NCI-H2107 (cell line): ENCODE measurements at places on chromosomes 16 and 17.
A peak's percentile ranks its signal among the peaks of the same experiment; 100 is the strongest.

DNA sequence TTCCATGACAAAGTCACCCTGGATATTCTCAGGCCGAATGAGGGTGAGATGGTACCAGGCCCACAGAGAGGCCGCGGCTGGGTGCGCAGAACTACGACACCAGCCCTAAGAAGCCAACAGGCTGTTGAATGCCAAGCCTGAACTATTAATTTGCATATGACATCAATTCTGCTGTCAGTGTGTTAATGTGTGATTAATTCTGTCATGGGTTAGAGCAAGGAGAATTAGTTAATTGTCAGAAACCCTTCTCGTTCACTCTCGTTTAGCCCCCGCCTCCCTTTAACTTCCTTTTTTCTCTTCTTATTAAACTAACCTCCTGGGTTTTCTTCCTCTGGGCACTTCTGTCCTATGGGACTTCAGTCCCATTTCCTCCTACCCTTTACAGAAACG lies 123.4 kb downstream of the ZFHX3 start:
- DNase-seq: no peak

GRCh38 chr16:3131755-3132377 lies 3.0 kb upstream of the ZNF213 start:
- DNase-seq: peak; percentile 14

DNA sequence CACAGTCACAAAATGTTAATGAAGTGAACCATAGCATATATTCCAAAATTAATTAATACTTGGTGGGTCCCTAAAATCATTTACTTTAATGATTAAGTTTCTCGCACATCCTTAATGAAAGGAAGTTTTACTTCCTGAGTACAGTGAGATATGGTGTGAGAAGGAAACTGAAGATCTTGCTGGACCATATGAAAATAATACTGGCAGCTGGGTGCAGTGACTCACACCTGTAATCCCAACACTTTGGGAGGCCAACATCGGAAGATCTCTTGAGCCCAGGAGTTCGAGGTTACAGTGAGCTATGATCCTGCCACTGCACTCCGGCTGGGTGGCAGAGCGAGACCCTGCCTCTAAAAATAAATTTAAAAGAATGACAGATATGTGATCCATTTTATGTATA lies 62.5 kb downstream of the ABCA8 start:
- no peak for DNase-seq

- no peak for DNase-seq
These were observed 28.3 kb downstream of the LYRM1 start for GRCh38 chr16:20928774-20929411.

DNA sequence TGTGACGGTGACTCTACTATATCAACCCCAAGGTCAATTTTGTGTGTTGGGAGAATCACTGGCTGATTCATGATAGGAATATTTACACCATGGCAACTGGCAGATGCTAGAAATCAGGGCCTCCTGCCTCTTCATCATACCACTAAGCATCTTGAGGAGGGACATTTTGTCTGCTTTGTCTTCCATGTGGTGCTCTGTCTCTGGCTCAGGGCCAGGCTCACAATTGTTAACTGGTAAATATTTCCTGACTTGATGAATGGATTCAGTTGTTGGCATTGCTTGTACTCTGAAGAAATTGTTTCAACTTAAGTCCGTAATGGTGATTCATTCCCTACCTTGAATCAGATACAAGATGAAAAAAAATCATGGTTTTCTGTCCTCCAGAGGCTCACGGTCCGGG lies 292.7 kb downstream of the HAPSTR1 start:
- no peak for DNase-seq

DNA sequence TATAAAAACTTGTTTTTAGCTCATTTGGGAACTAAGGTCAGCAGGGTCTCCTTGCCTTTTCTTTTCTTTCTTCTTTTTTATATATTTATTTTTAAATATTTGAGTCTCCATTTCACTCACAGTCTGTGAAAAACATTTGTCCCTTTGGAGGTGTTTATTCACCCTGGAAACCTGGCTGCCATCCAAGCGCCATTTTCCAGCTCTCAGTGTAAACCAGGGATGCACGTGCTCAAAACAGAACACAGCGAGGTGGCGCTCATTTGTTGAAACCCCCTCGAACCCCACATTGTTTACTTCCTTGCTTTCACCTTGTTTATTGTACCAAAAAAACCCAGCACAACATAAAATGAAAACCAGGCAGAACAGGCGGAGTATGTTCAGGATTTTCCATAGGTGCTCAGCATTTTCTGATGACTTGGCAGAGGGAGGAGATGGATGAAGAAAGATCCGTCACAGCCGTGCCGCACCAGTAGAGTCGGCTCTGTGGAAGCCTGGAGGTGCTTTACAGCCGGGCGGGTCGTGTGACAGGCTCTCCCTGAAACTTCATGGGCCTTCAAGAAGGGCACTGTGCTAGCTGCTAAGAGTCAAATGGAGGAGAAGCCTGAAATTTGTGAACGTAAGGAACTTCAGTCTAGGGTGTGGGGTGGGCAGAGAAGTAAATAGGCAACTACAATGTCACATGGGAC lies 284.4 kb downstream of the FOXL1 start:
- no peak for DNase-seq

- no peak for DNase-seq
These were observed 1.2 kb downstream of the RPS15A start for GRCh38 chr16:18788828-18789514.

DNA sequence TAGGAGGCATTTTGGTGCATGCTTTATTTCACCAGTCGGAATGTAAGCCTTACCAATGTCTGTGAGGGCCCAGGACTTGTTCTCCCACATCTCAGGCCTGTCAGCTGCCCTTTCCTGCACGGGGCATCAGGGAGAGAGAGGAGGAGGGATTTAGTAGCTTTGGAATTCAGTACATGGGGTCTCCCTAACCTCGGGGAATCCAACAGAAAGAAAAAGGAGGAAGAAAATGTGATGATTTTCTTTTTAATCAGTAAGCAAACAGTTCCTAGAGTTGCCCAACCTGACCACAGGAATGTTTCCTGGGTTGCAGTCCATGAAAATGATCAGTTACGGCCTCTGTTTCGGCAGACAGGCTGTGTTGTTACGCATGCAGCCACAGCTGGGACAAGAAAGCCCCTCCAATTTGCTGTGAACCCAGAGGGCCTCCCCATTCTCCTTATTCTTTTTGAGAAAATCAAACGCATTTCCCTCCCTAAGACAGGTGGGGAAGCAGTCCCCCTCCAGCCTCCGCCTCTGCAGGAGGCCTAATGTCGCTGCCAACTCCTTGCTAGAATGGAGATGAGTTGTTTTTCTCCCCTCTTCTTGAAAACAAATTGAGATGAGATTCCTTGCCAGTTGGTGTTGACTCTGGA lies 53.1 kb upstream of the TANGO6 start:
- DNase-seq: no peak

- DNase-seq: no peak
These were observed 179.6 kb downstream of the AIPL1 start for GRCh38 chr17:6255322-6255721.

DNA sequence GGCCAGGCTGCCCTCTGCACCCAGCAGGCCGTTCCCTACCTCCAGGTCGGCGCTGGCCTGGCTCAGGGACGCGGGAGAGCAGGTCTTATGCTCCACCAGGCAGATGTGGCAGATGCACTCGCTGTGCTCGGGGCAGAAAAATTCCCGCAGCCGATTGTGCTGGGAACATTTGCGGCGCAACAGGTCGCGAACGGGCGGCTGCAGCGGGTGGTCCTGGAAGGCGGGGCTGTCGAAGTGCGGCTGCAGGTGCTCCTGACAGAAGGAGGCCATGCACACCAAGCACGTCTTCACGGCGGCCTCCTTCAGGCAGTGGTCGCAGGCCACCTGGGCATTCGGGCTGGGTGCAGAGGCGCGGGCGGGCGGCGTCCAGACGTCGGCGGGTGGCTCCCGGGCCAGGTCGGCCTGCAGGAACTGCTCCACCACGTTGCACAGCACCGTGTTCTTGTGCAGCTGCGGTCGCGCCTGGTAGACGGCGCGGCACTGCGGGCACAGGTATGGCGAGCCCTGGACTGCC lies 439 bp downstream of the TRIM25 start:
- DNase-seq: no peak

DNA sequence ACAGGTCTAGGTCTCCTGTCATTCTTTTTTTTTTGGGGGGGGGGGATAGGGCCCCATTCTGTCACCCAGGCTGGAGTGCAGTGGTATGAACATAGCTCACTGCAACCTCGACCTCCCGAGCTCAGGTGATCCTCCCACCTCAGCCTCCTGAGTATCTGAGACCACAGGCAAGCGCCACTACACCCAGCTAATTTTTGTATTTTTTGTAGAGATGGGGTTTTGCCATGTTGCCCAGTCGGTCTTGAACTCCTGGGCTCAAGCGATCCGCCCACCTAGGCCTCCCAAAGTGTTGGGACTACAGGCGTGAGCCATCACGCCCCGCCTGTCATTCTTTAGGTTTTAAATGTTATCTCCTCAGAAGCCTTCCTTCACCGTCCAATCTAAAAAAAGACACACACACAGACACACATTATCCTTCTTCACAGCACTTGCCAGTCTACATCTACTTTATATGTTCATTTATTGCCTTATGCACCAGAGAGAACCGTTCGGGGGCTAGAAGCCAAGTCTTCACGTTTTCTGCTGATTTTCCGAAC lies 694 bp downstream of the MRPL27 start:
- no peak for DNase-seq

DNA sequence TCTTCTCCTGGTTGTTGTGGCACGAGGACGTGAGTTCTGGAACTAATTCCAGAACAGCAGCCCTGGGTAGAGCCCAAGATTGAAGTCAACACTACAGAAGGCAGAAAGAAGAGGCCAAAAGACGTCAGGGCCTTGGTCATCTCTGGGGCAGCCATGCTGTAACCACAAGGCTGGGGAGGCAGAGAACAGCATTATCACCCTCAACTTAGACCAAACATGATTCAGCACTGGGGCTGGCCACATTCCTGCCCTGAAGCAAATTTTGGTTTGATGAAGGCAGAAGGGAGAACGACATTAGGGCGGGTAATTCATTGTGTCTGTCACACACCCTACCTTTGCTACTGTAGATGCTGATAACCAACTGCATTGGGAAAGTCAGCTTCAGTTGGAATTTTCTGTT lies 9.7 kb upstream of the ALOX15B start:
- DNase-seq: no peak

DNA sequence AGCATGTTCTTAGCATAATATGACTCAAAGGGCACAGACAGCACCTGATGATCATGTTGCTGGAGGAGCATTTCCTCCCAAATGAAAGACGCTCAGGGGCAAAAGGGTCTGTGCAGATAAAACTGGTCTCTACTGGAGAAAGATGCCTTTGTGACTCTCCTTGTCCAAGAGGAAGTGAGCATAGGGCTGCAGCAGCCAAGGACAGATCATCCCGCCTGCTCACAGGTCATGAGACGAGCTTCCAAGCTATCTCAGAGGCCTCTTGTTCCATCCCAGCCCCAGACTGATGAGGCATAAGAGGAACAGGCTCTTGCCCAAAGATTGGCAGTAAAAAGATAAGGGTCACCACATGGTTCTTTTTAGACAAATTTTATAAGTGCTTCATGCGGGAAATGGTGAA lies 141.8 kb downstream of the KATNIP start:
- no peak for DNase-seq

- no peak for DNase-seq
These were observed 104.5 kb upstream of the CIBAR2 start for GRCh38 chr16:85216522-85217375.

- DNase-seq: no peak
These were observed 1.9 kb upstream of the CHST5 start for GRCh38 chr16:75537776-75538175.

DNA sequence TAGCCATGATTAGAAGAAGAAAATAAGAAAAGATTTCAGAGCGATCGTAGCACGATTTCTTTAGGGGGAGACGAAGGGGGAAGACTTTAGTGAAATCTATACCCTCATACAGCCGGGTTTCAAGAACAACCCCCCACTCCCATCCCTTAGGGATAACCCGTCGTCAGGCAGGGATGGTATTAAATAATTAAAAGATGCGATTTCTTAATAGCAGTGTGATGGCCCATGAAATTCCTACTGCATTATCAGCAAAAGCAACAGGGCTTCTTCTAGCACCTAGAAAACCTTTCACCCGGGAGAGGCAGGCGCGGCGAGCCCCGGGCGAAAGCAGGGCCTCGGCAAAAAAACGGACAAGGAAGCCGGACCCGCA lies 1.4 kb downstream of the CDH11 start:
- no peak for DNase-seq

- no peak for DNase-seq
These were observed 11.2 kb upstream of the PLEKHG4 start for GRCh38 chr16:67268136-67268579.

GRCh38 chr17:49218941-49219913 lies 8.7 kb downstream of the ABI3 start:
- no peak for DNase-seq

DNA sequence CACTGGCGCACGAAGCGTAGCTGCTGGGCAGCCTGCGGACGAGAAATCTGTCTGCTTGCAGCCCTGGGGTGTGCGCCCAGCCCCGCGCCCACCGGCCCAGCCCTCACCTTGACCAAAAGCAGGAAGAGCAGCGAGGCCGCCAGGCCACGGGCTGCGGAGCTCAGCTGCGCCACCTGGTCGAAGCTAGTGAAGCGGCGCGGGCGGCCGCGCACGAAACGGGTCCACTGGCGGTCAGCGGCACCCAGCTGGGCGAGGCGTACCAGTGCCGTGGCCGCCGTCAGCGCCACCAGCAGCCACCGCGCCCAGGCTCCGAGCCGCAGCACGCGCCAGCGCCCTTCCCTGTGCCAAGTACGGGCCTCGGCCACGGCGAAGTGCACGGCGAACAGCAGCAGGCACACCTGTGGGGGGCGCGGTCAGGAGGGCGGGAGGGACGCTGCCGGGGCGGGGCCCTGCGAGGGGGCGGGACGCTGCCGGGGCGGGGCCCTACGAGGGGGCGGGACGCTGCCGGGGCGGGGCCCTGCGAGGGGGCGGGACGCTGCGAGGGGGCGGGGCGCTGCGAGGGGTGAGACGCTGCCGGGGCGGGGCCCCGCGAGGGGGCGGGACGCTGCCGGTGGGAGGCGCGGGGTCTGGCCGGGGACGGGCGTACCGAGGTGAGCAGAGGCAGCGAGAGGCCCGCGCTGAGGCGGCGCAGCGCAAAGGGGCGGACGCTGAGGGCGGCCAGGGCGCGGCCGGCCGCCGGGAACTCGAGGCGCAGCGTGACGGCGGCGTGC lies 43.2 kb downstream of the TSC2 start:
- no peak for DNase-seq

GRCh38 chr17:79830303-79830702 lies 8.9 kb downstream of the CBX4 start:
- DNase-seq: no peak

GRCh38 chr16:74844041-74844980 lies 69.7 kb upstream of the FA2H start:
- no peak for DNase-seq

GRCh38 chr17:44865931-44866330 lies 18.2 kb downstream of the HIGD1B start:
- DNase-seq: no peak

- DNase-seq: no peak
These were observed 33.3 kb downstream of the RHBDL3 start for GRCh38 chr17:32298721-32299579.

GRCh38 chr17:38653230-38653629 lies 21.5 kb downstream of the EPOP start:
- DNase-seq: no peak

DNA sequence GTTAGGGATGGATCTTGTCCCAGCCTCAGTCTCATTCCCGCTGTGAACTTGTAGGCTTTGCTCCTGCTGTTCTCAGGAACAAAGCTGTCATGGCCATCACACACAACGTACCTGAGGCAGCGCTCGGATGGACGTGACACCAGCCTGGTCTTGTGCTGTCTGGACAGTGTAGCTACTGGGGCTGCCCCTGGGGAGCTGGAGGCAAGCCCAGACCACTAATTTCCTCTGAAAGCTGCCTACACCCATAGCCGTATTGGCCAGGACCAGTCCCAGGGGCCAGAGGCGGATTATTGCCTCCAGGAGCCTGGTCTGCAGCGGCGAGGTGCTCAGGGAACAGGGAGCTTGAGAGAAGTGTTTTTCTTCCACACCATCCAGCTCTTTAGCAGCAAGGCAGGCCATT lies 11.7 kb downstream of the ZNHIT3 start:
- no peak for DNase-seq
